ENCODE measurements at places on chromosomes 11 and 22. TPM values are rescaled to one million over a fixed set of nuclear protein-coding genes. Genes with fewer than 3 reads are reported as not detected.

Gene TRIM51
- polyA plus RNA-seq: not detected

Gene SLC43A1
- polyA plus RNA-seq: 0.48 TPM

Gene MMP13
- polyA plus RNA-seq: 0.06 TPM

Gene SPDYC
- not detected for polyA plus RNA-seq

Gene NLRP14
- 0.02 TPM for polyA plus RNA-seq

Gene GDPD4
- polyA plus RNA-seq: not detected

Gene EXPH5
- polyA plus RNA-seq: 2.8 TPM

Gene YDJC
- 41.1 TPM for polyA plus RNA-seq

Gene SCN3B
- polyA plus RNA-seq: 0.15 TPM

Gene DKK3
- polyA plus RNA-seq: 326 TPM

Gene MRGPRF
- polyA plus RNA-seq: 0.08 TPM

Gene MS4A3
- polyA plus RNA-seq: not detected

Gene ASCL2
- 0.05 TPM for polyA plus RNA-seq

Gene ANKK1
- 2.5 TPM for polyA plus RNA-seq

Gene TSSC4
- polyA plus RNA-seq: 23.4 TPM

GRCh38 chr22:22094921-22095320, 112.3 kb upstream of the TOP3B start:
- no peak for DNase-seq

GRCh38 chr11:47997063-47998053, 17.0 kb downstream of the PTPRJ start:
- no peak for DNase-seq

GRCh38 chr11:12786891-12787290, 112.7 kb downstream of the TEAD1 start:
- no peak for DNase-seq

- DNase-seq: peak; percentile 68
These were observed 69.7 kb downstream of the SNX19 start for GRCh38 chr11:130846606-130847005.

GRCh38 chr11:19511066-19511412, 201.6 kb upstream of the NAV2 start:
- DNase-seq: no peak

GRCh38 chr11:61555051-61555969, 25.6 kb downstream of the SYT7 start:
- no peak for DNase-seq

DNA sequence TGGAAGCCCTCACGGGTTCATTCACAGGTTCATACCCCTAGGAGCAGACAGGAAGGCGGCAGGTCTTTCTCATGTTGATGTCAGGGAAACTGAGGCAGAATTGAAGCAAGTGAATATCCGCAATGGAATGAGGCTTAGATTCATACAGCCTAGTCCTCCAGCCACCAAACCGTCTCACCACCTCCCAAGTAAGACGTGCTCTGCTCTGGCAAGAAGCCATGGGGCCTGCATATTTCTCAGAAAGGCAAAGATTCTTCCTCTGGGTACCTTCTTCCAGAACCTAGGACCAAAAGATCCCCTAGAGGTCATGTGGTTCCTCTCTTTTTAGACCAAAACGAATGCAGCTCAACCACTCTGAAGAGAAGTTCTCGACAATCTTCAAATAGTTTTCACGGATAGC, 1.7 kb downstream of the AP1B1 start:
- no peak for DNase-seq

DNA sequence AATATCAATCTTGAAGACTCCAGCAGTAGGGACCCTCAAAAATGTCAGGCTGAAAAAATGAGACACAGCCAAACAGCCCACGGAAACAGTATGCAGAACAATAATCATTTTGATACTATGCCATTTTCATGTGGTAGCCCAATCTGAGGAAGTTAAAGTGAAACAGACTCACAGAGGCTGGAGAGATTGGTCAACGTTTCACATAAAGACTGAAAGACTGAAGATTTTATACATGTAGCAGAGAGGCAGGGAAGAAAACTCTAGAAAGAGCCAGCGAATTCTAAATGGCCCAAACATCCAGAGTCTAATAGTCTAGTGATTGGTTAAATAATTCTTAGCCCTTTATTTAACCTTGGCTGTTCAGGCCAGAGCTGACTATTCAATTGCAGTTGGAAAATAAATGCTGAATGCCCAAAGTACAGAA, 49.4 kb downstream of the MAML2 start:
- DNase-seq: no peak

GRCh38 chr11:100550298-100550697, 136.8 kb upstream of the ARHGAP42 start:
- no peak for DNase-seq

DNA sequence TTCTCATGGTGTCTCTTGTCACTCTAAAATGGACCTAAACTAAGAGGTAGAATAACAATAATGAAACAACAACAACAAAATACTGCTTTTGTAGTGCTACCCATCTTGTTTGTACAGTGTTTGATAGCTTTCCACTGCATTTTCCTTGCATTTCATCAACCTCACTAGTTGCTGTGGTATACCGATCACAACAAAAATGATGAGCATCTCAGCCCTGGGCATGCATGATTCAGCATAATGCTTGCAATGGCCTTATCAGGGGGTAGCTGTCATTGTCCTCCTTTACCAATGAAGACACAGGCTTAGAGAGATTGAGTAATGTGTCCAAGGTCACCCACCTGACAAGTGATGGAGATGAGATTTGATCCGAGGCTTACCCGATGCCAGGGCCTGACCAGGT, 682.5 kb downstream of the NTM start:
- no peak for DNase-seq

GRCh38 chr22:32745251-32745995, 56.1 kb upstream of the TIMP3 start:
- peak; percentile 73 for DNase-seq

- no peak for DNase-seq
These were observed 11.8 kb downstream of the ANO9 start for GRCh38 chr11:429931-430456.

- DNase-seq: no peak
These were observed 33.7 kb downstream of the C11orf71 start for GRCh38 chr11:114366331-114367243.

DNA sequence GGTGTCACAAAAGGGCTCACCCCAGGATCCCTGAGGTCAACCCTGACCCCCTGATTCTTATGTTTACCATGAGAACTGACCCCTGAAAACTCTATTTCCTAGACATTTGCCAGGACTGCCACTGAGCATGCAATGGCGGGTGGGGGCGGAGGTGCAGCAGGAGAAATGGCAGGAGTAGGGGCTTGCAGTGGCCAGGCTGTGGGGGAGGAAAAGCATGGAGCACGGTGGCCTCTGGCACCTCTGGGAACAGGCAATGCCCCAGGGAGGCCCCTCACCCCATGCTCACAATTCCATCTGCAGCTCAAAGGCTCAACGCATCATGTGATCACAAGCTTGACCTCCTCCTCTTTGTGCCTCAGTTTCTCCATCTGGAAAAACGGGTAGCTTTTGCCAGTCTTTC, 46.5 kb upstream of the FGF3 start:
- DNase-seq: no peak

- no peak for DNase-seq
These were observed 1.0 kb downstream of the PATL1 start for GRCh38 chr11:59667812-59668187.

DNA sequence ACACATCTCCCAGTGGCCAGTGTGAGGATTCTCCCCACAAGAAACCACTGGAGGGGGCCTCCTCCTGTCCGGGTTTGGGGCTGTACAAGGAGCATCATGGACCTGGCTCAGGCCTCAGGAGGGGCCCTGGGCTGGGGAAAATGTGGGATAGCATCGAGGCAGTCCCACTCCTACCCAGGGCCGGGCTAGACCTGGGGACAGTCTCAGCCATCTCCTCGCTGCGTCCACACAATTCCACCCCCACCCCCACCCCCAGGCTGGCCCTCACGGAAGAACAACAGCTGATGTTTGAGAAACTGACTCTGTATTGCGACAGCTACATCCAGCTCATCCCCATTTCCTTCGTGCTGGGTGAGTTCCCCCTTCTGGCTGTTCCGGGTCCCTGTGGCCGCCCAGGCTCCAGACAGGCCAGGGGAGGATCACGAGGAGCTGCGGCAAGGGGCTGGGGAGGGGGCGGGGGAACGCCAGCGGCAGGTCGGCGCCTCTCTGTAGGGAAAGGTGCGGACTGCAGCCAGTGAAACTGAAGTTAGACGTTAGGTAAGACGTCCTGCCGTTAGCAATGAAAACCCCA, 4.8 kb downstream of the BEST1 start:
- DNase-seq: peak; percentile 21

DNA sequence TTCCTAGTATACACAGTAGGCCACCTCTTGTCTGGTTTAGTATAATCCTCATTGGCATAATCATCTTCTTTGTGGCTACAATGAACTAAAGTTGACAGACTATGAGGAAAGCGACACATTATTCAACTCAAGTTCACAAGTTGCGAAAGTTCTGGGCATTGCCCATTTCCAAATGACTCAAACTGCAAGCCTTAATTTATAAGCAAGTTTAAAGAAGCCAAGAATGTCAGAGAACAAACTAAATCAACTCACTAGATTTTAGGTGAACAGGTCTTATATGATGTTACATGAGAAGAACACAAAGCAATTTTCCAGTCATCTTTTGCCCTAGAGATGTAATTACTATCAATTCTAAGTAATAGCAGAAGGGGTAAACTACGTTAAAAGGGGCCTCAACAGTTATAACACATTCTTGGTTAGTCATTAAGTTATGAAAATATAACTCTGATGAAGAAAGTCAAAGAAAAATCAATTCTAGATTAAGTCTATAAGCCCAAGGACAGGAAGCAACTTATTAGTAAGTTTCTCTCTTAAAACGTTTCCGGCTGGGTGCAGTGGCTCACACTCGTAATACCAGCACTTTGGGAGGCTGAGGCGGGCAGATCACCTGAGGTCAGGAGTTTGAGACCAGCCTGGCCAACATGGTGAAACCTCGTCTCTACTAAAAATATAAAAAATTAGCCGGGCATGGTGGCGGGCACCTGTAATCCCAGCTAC, 21.5 kb downstream of the PICALM start:
- DNase-seq: peak; percentile 78

DNA sequence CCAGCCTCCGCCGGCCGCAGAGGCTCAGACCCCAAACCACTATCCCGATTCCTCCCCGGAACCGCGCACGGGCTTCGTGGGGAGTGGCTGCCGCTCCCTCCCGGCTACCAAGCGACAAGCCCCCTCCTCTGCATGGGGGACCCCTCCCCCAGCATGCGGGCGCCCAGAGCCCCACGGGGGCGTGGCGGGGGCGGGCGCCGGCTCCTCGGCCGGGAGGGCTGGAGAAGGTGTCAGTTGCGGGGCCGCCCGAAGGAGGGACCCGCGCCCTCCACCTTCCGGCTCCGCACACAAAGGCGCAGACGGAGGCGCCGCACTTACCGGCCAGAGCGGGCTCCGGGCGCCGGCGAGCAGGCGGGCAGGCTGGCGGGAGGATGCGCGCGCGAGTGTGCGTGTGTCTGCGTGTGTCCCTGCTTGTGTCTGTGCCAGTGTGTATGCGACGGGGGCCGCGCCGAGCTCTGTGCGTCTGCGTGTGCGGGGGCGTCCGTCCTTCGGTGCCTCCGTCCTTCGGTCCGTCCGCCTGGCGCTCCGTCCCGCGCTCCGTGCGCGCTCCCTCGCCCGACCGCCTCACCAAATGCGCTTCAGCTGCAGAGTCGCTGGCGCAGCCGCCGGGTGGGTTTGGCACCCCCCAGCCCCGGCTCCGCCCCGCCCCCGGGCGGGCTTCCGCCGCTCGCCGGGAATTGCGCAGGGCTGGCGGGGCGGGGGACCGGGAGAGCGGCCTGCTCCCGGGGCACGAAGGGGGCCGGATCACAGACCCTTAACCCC, at the start of gene PTPN5:
PTPN5 (minus strand) TSS at position 592 of the 762 bp plus-strand sequence. CDS start 19,840 bp downstream, outside the sequence.
- DNase-seq: peak; percentile 14

GRCh38 chr22:29842740-29843139, 4.7 kb upstream of the ASCC2 start:
- peak; percentile 90 for DNase-seq

GRCh38 chr11:128082574-128082973, 504.8 kb downstream of the ETS1 start:
- DNase-seq: no peak

DNA sequence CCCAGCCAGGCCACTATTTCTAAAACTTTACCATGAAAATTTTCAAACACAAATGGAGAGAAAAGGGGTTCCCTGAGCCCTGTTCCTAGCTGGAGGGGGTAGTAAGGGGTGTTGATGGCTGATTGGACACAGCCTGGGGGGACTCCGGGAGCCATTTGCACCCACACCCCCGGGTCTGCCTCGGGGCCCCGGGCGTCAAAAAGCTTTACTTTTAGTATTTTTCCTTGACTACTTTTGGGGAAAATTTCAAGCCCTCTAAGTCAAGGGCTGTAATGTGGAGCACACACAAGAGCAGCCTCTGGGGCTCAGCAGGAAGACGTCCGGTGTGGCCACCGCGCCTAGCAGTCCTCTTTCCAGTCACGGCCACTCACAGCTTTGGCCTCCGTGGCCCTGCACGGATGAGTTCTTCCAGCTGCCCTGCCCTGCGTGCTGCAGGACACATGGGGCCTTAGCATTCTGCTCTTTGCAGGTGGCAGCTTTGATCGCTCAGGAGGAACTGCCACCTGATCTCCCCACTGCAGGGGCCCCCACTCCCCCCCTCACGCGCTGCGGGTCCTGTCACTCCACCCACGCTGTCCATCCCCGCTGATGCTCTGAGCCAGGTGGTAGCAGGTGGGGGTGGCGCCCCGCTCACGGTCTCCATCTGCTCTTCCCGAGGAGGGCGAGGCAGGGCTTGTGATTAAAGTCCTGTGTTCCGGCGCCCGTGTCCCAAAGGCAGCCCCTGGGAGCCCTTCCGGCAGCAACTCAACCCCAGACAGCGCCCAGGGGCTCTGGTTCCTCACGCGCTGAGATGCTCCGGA, 14.4 kb downstream of the RNH1 start:
- DNase-seq: no peak

DNA sequence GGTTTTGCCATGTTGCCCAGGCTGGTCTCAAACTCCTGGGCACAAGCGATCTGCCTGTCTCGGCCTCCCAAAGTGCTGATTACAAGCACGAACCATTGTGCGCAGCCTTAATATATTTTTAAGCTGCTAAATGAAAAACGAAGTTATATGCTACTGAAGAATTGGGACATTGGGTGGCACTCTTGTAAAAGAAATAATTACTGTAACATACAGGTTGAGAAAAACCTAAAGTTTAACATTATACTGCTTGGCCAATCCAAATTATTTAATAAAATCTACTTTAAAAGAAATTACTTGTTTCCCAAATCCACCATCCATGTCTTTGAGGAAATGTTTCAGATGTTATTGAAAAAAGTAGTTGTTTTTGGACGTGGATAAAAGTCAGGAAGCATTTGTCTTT, 37.9 kb upstream of the ARHGAP32 start:
- DNase-seq: no peak

- no peak for DNase-seq
These were observed 538.4 kb downstream of the TBC1D22A start for GRCh38 chr22:47300698-47301405.

DNA sequence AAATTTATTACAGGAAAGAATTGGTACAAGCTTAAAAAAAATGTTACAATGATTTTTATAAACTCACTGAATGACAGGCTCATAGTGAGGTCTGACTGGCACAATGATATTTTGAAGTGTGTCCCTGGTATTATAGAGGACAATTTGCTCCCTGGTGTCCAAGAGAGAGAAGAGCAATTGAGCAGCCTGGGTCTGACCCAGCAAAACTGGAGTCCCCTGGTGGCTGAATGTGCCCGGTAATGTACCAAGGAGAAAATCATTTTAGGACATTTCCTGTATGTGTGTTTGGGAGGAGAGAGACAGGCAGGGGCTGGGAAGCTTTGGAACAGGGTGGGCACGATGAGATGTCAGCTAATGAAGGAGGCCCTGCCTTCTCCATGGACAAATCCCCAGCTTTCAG, 125.3 kb downstream of the APOL5 start:
- peak; percentile 33 for DNase-seq

- no peak for DNase-seq
These were observed 64.5 kb upstream of the CRTAM start for GRCh38 chr11:122773781-122774266.
